Stimulated activated naive B cell treated with anti-CD40 and anti-IgM and Interleukin-4, amounts not matched to agents 10 μg/mL and 1 μg/mL and 100 μg/mL, for 72 hours (primary cell): ENCODE measurements at places on chromosomes 2 and 18.
A peak's percentile ranks its signal among the peaks of the same experiment; 100 is the strongest.

DNA sequence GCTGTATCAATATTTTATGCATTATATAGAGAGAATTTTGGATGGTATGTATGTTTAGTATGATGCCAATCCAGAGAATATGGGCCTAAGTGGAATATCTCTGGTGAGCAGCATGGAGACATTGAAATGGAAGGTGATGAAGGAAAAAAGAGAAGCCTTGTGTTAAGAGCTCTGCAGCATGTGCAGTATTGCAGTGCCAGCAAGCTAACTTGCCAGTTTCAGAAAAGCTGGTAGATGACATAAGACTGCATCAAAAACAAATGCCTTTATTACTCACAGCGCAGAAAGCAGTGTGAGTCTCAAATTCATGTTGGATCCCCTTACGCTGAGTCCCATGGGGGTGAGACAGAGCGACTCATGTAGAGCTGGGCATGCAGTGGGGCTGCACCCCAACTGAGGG, 280.2 kb downstream of the CTNNA2 start:
- no peak for DNase-seq

DNA sequence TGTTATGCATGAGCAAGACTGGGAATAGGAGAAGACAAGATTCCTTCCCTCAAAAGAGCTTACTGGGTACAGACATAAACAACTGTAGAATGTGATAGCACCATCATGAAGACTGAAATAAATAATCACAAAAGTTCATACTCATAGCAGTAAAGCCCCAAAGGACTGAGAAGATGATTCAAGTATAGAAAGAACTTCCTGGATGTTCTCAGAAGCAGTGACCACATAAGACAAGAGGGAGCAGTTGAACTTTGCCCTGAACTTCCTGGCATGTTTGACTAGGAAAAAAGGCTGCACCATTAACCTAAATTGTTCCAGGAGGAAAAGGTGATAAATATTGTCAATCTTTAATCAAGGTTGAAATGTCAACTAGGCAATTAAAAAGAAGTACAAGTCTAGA, 57.8 kb upstream of the CCDC141 start:
- no peak for DNase-seq

- no peak for DNase-seq
These were observed 968 bp upstream of the RALBP1 start for GRCh38 chr18:9474108-9474982.

DNA sequence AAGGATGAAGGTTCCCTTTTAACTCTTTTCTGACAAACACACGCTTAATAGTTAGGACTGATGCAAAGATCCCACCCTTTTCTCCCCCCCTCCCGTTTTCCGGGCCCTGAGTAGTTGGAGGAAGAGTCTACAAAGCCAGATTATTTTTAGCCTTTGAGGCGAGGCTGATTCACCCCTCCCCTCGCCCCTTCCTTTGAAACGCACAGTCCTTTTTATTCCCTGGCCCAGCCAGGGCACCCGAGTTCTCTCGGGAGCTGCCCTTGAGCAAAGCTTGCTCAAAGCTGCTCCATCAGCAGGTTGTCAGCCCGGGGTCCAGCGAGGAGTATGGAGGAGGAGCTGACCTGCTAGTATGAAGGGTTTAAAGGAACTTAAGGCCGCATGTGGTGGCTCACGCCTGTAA, 47.1 kb upstream of the SPRED2 start:
- DNase-seq, result no peak

GRCh38 chr2:149039213-149039724, 770 bp downstream of the LYPD6B start:
- DNase-seq, result no peak

DNA sequence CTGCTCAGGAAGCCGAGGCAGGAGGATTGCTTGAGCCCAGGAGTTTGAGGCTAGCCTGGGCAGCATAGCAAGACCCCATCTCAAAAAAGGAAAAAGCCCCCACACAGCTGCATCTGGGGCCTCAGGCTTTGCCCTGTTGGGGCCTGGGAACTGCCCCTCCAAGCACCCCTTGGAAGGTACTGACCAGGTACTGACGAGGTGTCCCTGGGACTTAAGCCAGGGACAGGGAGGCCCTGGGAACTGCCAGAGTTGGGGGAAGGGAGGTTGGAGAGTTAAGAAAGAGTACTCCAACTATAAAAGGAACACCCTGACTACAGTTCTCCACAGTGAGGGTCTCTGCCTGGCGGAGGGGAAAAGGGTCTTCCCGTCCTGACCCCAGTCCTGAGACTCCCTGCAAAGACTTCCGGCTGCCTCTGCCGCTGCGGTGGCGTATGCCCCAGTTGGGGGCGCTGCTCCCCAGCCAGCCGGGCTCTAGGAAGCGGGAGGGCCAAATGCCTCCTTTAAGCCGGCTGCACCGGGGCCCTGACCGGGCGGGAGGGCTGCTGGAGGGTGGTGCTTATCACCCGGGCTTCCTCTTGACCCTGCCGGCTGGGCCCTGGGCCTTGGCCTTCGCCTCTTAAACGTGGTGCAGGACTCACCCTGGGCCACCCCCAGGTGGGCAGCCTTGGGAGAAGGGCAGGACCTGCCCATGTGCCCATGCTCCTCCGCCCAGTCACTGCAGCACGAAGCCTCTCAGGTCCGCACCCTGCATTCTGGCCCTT, 12.8 kb downstream of the SLC30A3 start:
- peak; percentile 17 for DNase-seq

GRCh38 chr2:152694161-152694661, 23.1 kb downstream of the PRPF40A start:
- DNase-seq, result no peak

GRCh38 chr18:13585379-13586153, 140.8 kb downstream of the FAM210A start:
- DNase-seq, result no peak

- no peak for DNase-seq
These were observed 282.4 kb upstream of the NETO1 start for GRCh38 chr18:73150199-73150598.

- no peak for DNase-seq
These were observed 59.4 kb upstream of the RAPH1 start for GRCh38 chr2:203594541-203594940.

GRCh38 chr18:10846657-10847407, 302.5 kb downstream of the PIEZO2 start:
- no peak for DNase-seq

DNA sequence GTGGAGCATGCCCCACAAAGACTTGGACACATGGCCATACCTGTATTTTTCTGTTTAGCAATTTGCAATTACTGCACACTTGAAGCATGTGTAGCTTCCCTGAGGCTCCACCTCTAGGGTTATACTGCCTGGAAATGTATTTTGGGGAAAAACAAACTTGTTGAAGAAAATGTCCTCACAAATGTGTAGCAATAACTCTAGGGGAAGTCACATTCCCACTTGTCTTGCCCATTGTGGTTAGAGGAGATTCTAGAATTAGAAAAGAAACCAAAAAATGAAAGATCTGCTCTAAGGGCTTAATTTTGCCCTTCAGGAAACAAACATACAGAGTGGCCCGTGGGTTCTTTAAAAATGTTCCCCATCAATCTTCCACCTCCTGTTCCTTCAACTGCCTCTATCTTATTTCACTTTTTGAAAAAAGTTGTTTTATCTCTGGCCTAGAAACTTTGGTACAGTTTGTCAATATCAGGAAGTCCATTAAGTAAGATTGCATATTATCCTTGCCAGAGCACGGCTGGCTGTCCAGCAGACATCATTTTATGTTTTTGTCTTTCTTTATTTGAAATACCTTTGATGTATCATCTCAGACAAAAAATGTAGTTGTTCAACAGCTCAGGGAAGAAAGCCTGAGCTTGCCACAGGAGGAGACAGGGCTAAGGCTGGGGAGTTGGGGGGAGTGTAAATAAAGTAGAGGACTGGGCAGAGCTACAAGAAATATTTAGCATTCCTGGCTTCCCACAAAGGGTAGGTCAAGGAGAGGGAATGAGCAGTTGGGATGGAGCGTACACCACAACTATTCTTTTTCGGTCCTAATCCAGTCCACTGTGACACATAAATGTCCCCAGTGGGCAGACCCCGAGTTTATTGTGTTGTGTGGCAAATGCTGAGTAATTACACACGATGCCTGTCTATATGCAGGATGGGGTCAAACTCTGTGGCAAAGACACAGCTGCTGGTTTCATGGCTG, 96.8 kb upstream of the CDC42EP3 start:
- DNase-seq, result no peak

DNA sequence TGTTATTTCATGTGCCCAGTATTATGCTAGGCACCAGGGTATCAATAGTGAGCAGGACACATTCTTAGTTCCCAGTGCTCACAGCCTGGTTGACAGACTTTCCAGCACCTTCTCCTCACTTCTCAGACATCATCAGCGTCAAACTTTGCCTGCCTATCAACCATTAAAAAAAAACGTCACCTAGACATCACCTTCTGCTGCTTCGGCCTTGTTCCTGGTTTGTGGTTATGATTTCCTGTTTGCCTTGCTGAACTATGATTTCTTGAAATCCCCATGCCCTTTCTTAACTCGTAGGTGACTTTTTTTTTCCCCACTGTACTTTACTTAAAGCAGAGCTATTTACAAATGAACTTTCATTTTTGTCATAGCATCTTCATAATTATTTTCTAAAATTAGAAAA, 60.4 kb upstream of the NABP1 start:
- DNase-seq, result peak; percentile 74

GRCh38 chr2:157303612-157304011, 22.0 kb downstream of the ERMN start:
- DNase-seq, result no peak

GRCh38 chr2:56209701-56210100, 25.9 kb downstream of the CCDC85A start:
- no peak for DNase-seq

DNA sequence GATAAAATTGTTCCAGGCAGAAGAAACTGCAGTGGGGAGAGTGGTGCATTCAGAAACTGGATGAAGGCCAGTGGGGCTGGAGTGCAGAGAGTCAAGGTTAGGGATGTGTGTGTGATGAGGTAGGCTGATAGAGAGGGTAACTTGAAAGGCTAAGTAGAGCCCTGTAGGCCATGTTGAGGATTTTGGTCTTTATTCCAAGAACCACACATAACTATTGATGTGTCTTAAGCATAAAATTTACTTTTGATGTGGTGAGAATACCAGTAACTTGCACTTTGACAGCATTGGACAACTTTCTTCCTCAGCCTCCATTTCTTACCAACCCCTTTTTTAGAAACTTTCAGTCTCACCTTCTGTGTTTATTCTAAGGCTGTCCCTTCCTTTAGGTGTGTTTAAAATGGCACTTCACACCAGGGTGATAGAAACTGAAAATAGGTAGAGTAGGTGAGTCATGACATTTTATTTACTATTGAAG, 22.6 kb downstream of the MTX2 start:
- DNase-seq, result no peak

GRCh38 chr18:58605027-58606020, 23.6 kb downstream of the ALPK2 start:
- DNase-seq, result peak; percentile 36

- no peak for DNase-seq
These were observed 30.4 kb upstream of the KLHL29 start for GRCh38 chr2:23354554-23354953.

- no peak for DNase-seq
These were observed 28.8 kb downstream of the SP100 start for GRCh38 chr2:230444832-230445231.

GRCh38 chr2:71459084-71459431, 5.7 kb downstream of the DYSF start:
- DNase-seq, result no peak

- DNase-seq, result no peak
These were observed 76.9 kb downstream of the ACTR3 start for GRCh38 chr2:113966832-113967231.

DNA sequence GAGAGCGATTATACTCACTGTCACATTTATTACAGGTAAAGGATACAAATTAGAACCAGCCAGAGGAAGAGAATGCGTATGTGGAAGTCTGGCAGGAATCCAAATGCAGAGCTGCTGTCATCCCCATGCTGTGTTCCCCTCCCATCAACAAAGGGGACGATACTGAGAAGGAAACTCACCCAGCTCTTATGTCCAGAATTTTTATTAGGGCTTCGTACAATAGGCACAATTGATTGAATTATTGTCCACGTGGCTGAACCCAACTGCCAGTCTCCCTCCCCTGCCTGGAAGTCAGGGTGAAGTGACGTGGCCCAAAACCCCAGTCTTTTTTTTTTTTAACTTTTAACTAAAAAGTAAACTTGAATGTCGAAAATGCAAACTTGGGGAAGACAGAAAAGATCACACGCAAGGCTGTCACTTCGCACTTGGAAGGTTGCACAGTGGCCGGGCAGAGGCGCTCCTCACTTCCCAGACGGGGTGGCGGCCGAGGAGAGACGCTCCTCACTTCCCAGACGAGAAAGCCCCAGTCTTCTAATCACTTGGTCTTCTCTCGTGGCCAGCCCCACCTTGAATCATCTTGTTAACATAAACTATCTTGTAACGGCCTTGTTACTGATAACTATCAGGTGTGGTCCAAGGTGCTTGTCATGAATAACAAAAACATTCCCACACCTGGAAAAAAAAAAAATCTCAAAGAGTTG, 40.0 kb upstream of the ITSN2 start:
- DNase-seq, result no peak

GRCh38 chr2:157174321-157174720, 83.2 kb upstream of the GALNT5 start:
- no peak for DNase-seq

DNA sequence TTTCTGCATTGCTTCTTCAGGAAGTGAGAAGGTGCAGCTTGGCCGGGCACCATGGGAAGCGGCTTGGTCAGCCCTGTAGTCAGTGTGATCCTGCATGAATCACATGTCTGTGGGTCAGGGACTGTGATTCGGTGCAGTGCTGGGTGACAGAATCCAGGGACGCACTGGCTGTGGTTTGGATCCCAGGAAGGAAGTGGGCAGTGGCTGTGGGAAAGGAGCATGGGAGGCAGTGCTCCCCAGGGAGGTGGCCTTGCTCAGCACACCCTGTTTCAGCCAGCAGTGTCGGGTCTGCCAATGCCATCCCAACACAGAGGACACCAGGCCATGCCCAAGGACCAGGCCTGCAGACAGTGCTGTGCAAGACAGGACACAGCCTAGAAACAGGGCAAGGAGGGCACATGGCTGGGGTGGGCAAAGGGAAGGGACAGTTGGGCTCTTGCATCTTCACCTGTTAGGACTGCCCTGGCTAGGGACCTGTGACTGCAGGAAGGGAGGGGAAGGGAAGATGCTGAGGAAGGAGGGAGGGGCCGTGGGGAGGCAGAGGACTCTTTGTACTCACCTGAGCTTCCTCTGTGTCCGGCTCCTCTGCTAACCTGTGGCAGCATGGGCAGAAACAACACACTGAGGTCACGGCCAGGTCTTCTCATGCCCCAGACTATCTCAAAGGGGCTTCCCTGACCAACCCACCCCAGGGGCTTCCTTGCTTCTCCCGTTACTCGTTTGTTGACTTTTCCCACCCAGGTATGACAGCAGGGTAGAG, 37.2 kb upstream of the DNMT3A start:
- DNase-seq, result no peak

- DNase-seq, result no peak
These were observed 194.0 kb downstream of the BABAM2 start for GRCh38 chr2:28084564-28084963.

- no peak for DNase-seq
These were observed 59.5 kb downstream of the TMEM131 start for GRCh38 chr2:97936199-97936598.
